ENCODE measurements at places on chromosomes 16 and 17. TPM values are rescaled to one million over a fixed set of nuclear protein-coding genes. Genes with fewer than 3 reads are reported as not detected.

DNA sequence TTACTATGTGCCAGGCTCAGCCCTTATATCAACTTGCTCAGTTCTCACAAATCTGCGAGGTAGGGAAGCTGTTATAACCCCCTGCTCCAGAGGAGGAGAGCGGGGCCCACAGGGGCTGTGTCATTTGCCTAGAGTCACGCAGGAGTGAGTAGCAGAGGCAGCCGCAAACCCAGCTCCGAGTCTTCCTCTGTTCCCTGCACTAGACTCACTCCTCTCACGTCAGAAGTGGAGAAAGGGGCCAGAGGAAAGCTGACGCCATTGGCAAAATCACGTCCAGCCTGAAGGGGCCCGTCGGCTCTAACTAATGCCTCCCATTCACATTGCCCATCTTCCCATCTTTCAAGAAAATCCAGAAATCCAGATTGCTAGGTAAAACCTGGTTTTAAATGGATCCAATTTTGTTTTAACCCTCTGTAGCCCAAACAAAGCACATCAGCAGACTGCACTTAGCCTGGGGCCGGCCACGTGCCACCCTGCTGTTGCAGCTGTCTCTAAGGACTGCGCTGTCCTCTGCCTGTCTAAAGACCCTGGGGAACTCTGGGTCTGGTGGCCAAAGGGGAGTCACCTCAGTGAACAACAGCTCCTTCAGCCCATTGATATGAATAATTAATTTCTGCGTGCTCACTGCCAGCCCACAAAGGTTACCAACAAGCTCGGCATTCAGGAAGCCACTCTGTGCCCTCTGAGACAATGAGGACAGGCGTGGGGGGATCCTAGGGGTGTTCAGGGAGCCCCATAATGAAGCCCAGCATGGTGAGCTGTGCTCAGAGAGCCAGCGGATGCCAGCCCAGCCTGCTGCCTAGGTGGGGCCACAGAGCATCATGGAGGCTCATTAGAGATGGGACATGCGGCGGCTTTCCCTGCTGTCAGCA is 36.7 kb upstream of the ABR start:
- H3K27me3 ChIP-seq = 0 out of 2 replicates have a peak, but pooled peaks cover 4% of the 10 kb centered on the region
- DNase-seq = no peak
- no peak overlapping the region for H3K27ac ChIP-seq
- H3K4me1 ChIP-seq = peaks cover 4% of the 10 kb centered on the region

- no peaks in the 10 kb centered on the region for H3K27me3 ChIP-seq
- no peaks in the 10 kb centered on the region for H3K36me3 ChIP-seq
- H3K4me3 ChIP-seq = no peak overlapping the region
- DNase-seq = no peak
Observed at GRCh38 chr16:69412287-69412686, 12.1 kb upstream of the CYB5B start.

TACO1 gene
- 15.4 TPM for total RNA-seq

DNAH9 gene
- 0.27 TPM for total RNA-seq

DNA sequence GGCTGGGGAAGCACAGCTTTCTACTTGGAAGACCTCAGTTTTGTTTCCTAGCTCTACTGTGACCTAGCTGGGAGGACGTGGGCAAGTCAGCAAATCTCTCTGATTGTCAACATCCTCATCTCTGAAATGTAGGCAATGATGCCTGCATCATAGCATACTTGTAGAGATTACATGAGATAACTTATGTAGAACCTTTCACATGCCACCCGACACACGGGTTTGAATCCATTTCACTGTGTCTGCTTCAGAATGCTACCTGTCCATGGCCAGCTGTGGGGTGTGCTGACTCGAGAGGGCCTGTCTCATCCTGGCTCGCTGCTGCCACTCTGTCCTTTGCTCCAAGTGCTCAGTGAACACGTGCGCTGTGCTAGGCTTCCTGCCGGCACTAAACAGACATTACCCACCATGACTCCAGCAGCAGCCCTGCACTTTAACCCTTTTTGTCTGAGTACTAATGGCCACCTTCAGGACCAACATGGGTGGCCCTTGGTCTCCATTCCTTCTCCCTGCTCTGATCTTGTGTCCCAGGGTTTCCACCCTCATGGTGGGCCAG is 7.4 kb downstream of the ADAP2 start:
- no peaks in the 10 kb centered on the region for H3K36me3 ChIP-seq
- H3K4me1 ChIP-seq = no peaks in the 10 kb centered on the region
- H3K4me3 ChIP-seq = no peak overlapping the region
- H3K27ac ChIP-seq = no peak overlapping the region
- DNase-seq = no peak

SHBG gene
- total RNA-seq = 0.66 TPM

MTSS2 gene
- total RNA-seq = 16.5 TPM

DNASE1L2 gene
- not detected for total RNA-seq

- no peaks in the 10 kb centered on the region for H3K36me3 ChIP-seq
- peaks cover 14% of the 10 kb centered on the region for H3K4me1 ChIP-seq
- H3K4me3 ChIP-seq = no peak overlapping the region
- H3K27ac ChIP-seq = no peak overlapping the region
Observed at GRCh38 chr17:7026471-7027115, 3.7 kb downstream of the BCL6B start.

- no peaks in the 10 kb centered on the region for H3K36me3 ChIP-seq
- DNase-seq = peak; percentile 31
- H3K27me3 ChIP-seq = no peaks in the 10 kb centered on the region
- no peaks in the 10 kb centered on the region for H3K4me1 ChIP-seq
Observed at GRCh38 chr16:12728469-12728868, 75.2 kb downstream of the CPPED1 start.

GRCh38 chr16:26697807-26698206 is 368.9 kb upstream of the C16orf82 start:
- H3K27me3 ChIP-seq = no peaks in the 10 kb centered on the region
- H3K27ac ChIP-seq = no peak overlapping the region
- H3K4me1 ChIP-seq = no peaks in the 10 kb centered on the region
- no peaks in the 10 kb centered on the region for H3K36me3 ChIP-seq

GRCh38 chr16:57753448-57754353 is 18.1 kb downstream of the KATNB1 start:
- no peaks in the 10 kb centered on the region for H3K36me3 ChIP-seq
- no peak for DNase-seq
- no peaks in the 10 kb centered on the region for H3K4me1 ChIP-seq
- no peak overlapping the region for H3K4me3 ChIP-seq
- no peaks in the 10 kb centered on the region for H3K27me3 ChIP-seq
- no peak overlapping the region for H3K27ac ChIP-seq

- H3K36me3 ChIP-seq = no peaks in the 10 kb centered on the region
- peak overlapping the region; percentile 69 for H3K4me3 ChIP-seq
- H3K27ac ChIP-seq = no peak overlapping the region
- peaks cover 43% of the 10 kb centered on the region for H3K27me3 ChIP-seq
- peaks cover 31% of the 10 kb centered on the region for H3K4me1 ChIP-seq
Observed at GRCh38 chr16:85461022-85461813, 151.9 kb upstream of the GSE1 start.

SPATA32 gene
- total RNA-seq = not detected

DNA sequence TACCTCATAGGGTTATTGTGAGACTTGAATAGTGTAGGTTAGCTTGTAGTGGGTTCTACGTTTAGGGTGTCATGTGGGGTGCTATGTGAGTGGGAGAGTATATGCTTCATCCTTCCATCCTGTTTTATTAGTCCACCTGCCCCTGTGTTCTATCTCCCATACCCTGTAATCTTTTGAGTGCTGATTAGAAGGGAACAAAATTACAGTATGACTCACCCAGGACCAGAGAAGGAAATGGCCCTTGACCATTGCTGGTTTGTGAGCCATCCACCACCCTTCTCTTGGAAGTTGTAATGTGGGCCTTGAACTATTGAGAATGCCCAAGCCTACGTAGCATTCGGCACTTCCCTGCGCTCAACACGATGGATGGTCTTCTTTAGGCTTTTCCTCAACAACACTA is 17.1 kb downstream of the SAP30BP start:
- H3K27ac ChIP-seq = no peak overlapping the region
- no peaks in the 10 kb centered on the region for H3K4me1 ChIP-seq
- no peaks in the 10 kb centered on the region for H3K36me3 ChIP-seq
- no peaks in the 10 kb centered on the region for H3K27me3 ChIP-seq
- no peak overlapping the region for H3K4me3 ChIP-seq
- DNase-seq = no peak

FLCN gene
- 36.6 TPM for total RNA-seq

DNA sequence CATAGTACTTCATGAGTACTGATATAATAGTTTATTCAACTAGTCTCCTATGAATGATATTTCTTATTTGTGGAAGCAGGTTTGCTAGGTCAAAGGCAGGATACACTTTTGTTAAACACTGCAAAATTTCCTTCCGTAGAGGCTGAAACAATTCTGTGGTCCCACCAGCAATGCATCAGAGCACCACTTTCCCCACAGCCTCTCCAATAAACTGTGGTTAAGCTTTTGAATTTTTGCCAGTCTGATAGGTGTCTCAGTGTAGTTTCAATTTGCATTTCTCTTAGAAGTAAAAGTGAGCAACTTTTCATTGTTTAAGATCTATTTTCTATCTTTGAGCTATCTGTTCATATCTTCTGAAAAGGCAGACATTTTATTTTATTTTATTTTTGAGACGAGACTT is 36.4 kb upstream of the CORO6 start:
- H3K27me3 ChIP-seq = no peaks in the 10 kb centered on the region
- peaks cover 3% of the 10 kb centered on the region for H3K4me1 ChIP-seq
- H3K36me3 ChIP-seq = no peaks in the 10 kb centered on the region
- no peak for DNase-seq
- no peak overlapping the region for H3K4me3 ChIP-seq
- no peak overlapping the region for H3K27ac ChIP-seq

GRCh38 chr16:86545481-86545880 is 9.6 kb downstream of the MTHFSD start:
- no peaks in the 10 kb centered on the region for H3K4me1 ChIP-seq
- H3K27ac ChIP-seq = no peak overlapping the region
- H3K27me3 ChIP-seq = no peaks in the 10 kb centered on the region

- DNase-seq = no peak
- H3K27me3 ChIP-seq = no peaks in the 10 kb centered on the region
Observed at GRCh38 chr16:78778101-78779004, 678.9 kb downstream of the WWOX start.

DNA sequence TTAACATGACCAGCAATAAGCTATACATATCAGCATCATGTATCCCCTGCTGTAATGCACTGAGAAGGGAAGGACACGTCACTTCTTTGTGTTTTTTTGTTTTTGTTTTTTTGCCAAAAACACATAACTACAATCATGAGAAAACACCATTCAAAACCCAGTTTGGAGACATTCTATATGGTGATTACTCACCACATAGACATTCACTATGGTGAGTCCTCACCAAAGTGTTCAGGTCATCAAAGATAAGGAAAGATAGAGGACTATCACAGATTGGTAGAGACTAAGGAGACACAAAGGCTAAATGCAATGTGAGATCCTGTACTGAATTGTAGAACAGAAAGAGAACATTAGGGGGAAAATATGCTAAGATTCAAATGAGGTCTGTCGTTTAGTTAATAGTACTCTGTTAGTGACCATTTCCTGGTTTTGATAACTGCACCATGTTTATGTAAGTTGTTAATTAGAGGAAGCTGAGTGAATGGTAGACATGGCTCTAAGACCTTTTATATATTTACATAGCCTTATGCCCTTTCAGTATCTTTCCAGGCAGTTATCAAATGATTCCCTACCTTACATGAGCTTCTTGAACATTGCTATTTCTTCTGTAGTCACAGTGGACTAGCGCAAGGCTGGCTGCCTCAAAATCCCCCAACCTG is 46.6 kb downstream of the PIK3R5 start:
- H3K27ac ChIP-seq = no peak overlapping the region
- no peaks in the 10 kb centered on the region for H3K27me3 ChIP-seq
- no peak overlapping the region for H3K4me3 ChIP-seq
- no peaks in the 10 kb centered on the region for H3K36me3 ChIP-seq
- H3K4me1 ChIP-seq = no peaks in the 10 kb centered on the region

- H3K27ac ChIP-seq = no peak overlapping the region
- no peaks in the 10 kb centered on the region for H3K36me3 ChIP-seq
- H3K4me3 ChIP-seq = no peak overlapping the region
- no peak for DNase-seq
Observed at GRCh38 chr16:69932228-69932627, 18.9 kb upstream of the CLEC18A start.

- no peak overlapping the region for H3K4me3 ChIP-seq
- H3K4me1 ChIP-seq = 0 out of 2 replicates have a peak, but pooled peaks cover 4% of the 10 kb centered on the region
- no peaks in the 10 kb centered on the region for H3K27me3 ChIP-seq
- no peak for DNase-seq
- no peaks in the 10 kb centered on the region for H3K36me3 ChIP-seq
- H3K27ac ChIP-seq = no peak overlapping the region
Observed at GRCh38 chr16:60792437-60792836, 1243.8 kb downstream of the CDH8 start.

DNA sequence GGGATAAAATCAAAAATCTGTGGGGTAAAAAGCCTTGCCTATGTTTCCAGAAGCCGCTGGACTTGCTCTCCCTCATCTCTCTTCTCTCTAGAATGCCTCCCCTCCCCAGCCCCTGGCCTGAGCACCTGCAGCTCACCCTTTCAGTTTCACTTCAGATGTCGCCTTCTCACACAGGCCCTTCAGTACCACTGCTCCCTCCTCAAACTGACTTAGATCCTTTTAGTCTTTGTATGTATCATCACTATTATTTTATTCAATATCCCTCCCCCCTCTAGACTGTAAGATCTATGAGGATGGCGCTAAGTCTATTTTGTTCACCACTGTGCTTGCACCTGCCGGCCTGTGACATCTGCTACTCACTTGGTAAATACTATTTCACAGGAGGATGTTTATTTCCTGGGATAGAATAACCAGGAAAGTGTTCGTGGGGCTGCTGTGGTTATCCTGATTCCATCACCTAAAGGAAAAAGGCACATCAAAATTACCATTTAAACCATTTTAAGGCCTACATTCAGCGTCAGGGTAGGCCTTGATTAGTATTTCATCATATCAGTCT is 122.3 kb downstream of the MRTFB start:
- H3K4me1 ChIP-seq = no peaks in the 10 kb centered on the region
- H3K27ac ChIP-seq = no peak overlapping the region
- peak; percentile 27 for DNase-seq
- H3K27me3 ChIP-seq = no peaks in the 10 kb centered on the region
- H3K4me3 ChIP-seq = no peak overlapping the region

GRCh38 chr17:17934214-17934613 is 38.0 kb downstream of the TOM1L2 start:
- no peaks in the 10 kb centered on the region for H3K27me3 ChIP-seq
- no peak overlapping the region for H3K4me3 ChIP-seq
- no peaks in the 10 kb centered on the region for H3K36me3 ChIP-seq
- no peak overlapping the region for H3K27ac ChIP-seq
- H3K4me1 ChIP-seq = 0 out of 2 replicates have a peak, but pooled peaks cover under 1% of the 10 kb centered on the region

GRCh38 chr16:58152246-58152868 is 23.2 kb upstream of the CFAP20 start:
- H3K27ac ChIP-seq = no peak overlapping the region
- H3K36me3 ChIP-seq = no peaks in the 10 kb centered on the region
- DNase-seq = no peak

- no peak overlapping the region for H3K4me3 ChIP-seq
- no peak overlapping the region for H3K27ac ChIP-seq
- DNase-seq = no peak
- H3K36me3 ChIP-seq = no peaks in the 10 kb centered on the region
- H3K4me1 ChIP-seq = peaks cover 46% of the 10 kb centered on the region
Observed at GRCh38 chr16:17396762-17397498, 73.8 kb downstream of the XYLT1 start.

GRCh38 chr16:5972747-5973146 is 875.2 kb upstream of the EEF2KMT start:
- H3K27me3 ChIP-seq = no peaks in the 10 kb centered on the region
- H3K36me3 ChIP-seq = 0 out of 2 replicates have a peak, but pooled peaks cover 3% of the 10 kb centered on the region
- DNase-seq = no peak

GRCh38 chr16:27185776-27186130 is 17.6 kb upstream of the KDM8 start:
- no peaks in the 10 kb centered on the region for H3K4me1 ChIP-seq
- no peak for DNase-seq
- no peak overlapping the region for H3K27ac ChIP-seq
- no peaks in the 10 kb centered on the region for H3K36me3 ChIP-seq
- H3K4me3 ChIP-seq = no peak overlapping the region
- no peaks in the 10 kb centered on the region for H3K27me3 ChIP-seq

GPR142 gene
- not detected for total RNA-seq

GPR179 gene
- 0.03 TPM for total RNA-seq

All from GM23338 (cell line).